ENCODE measurements at places on chromosomes 4 and X. TPM values are rescaled to one million over a fixed set of nuclear protein-coding genes. Genes with fewer than 3 reads are reported as not detected.
A peak's percentile ranks its signal among the peaks of the same experiment; 100 is the strongest.

TIMM17B gene
- total RNA-seq = 127 TPM

CLDN34 gene
- total RNA-seq = not detected

CFAP99 gene
- not detected for total RNA-seq

MAGEA9B gene
- not detected for total RNA-seq

RASSF6 gene
- total RNA-seq = not detected

C1QTNF7 gene
- not detected for total RNA-seq

OCIAD1 gene
- total RNA-seq = 108 TPM

HMX1 gene
- total RNA-seq = not detected

DNA sequence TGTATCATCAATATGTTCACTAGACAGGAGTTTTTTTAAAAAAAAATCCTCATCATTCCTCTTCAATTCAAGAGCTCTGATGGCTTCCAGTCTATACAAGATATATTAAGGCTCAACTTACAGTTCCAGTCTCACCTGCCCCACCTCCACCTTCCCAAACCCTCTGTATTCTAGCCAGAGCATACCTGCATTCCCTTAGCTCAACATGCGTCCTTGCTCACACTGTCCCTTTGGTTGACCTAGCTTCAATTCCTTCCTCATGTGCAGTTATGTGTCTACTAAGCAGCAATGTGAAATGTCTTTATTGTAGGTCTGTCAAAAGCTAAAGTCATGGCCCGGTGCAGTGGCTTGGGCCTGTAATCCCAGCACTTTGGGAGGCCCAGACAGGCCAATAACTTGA lies 10.8 kb downstream of the DHX15 start:
- peaks cover 7% of the 10 kb centered on the region for H3K4me1 ChIP-seq
- no peak overlapping the region for H3K27ac ChIP-seq
- H3K27me3 ChIP-seq = no peaks in the 10 kb centered on the region
- no peak for DNase-seq

GRCh38 chr4:176565049-176565448 lies 227.7 kb downstream of the VEGFC start:
- no peaks in the 10 kb centered on the region for H3K4me1 ChIP-seq
- H3K27me3 ChIP-seq = no peaks in the 10 kb centered on the region
- no peak overlapping the region for H3K4me3 ChIP-seq
- H3K27ac ChIP-seq = no peak overlapping the region

GRCh38 chrX:55356609-55357008 lies 91.9 kb upstream of the PAGE3 start:
- no peak overlapping the region for H3K27ac ChIP-seq
- H3K27me3 ChIP-seq = no peaks in the 10 kb centered on the region
- DNase-seq = no peak
- H3K36me3 ChIP-seq = no peaks in the 10 kb centered on the region

- H3K27me3 ChIP-seq = no peaks in the 10 kb centered on the region
- no peaks in the 10 kb centered on the region for H3K36me3 ChIP-seq
- no peak overlapping the region for H3K4me3 ChIP-seq
- H3K27ac ChIP-seq = no peak overlapping the region
- DNase-seq = peak; percentile 51
- H3K4me1 ChIP-seq = no peaks in the 10 kb centered on the region
Measured at GRCh38 chr4:87657525-87657924, 7.4 kb downstream of the DMP1 start.

DNA sequence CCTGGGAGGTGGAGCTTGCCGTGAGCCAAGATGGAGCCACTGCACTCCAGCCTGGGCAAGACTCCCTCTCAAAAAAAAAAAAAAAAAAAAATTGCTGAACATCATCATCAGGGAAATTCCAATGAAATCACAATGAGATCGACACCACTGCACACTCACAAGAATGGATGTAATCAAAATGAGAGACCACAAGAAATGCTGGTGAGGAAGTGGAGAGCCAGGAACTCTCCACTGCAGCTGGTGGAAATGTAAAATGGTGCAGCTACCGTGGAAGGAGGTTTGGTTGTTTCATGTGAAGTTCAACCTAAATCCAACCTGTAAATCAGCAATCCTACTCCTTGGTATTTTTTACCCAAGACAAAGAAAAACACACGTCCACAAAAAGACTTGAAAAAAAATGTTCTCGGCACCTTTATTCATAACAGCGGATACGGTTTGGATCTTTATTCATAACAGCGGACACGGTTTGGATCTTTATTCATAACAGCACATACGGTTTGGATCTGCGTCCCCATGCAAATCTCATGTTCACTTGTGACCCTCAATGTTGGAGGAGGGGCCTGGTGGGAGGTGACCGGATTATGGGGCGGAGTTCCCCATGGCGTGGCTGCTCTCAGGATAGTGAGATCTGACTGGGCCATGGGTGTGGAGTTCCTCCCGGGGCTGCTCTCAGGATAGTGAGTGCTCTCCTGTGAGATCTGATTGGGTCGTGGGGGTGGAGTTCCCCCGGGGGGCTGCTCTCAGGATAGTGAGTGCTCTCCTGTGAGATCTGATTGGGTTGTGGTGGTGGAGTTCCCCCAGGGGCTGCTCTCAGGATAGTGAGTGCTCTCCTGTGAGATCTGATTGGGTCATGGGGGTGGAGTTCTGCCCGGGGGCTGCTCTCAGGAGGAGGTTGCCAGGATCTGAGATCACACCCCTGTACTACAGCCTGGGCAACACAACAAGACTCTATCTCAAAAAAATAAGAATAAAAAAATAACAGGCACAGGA lies 7.7 kb downstream of the GAK start:
- no peaks in the 10 kb centered on the region for H3K36me3 ChIP-seq
- no peaks in the 10 kb centered on the region for H3K27me3 ChIP-seq
- H3K27ac ChIP-seq = peak overlapping the region; percentile 36
- H3K4me1 ChIP-seq = peaks cover 5% of the 10 kb centered on the region

DNA sequence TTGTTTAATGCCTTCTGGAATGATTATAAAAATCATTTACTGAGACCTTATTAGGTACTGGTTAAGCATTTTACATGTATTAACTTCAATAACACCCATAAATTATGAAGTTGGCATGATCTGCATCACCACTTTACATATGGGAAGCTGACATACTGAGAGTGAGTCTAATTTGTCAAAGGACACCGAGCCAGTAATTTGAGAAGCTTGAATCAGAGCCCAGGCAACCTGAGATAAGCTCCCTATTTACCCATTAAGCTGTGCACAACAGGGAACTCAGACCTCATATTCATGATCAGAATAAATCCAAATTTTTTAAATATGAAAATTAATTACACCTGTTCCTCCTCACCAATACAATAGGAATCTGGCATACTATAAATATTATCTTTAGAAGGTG lies 247.9 kb upstream of the EPHA5 start:
- H3K4me3 ChIP-seq = no peak overlapping the region
- no peaks in the 10 kb centered on the region for H3K4me1 ChIP-seq
- no peak overlapping the region for H3K27ac ChIP-seq
- H3K27me3 ChIP-seq = no peaks in the 10 kb centered on the region
- peak; percentile 5 for DNase-seq

DNA sequence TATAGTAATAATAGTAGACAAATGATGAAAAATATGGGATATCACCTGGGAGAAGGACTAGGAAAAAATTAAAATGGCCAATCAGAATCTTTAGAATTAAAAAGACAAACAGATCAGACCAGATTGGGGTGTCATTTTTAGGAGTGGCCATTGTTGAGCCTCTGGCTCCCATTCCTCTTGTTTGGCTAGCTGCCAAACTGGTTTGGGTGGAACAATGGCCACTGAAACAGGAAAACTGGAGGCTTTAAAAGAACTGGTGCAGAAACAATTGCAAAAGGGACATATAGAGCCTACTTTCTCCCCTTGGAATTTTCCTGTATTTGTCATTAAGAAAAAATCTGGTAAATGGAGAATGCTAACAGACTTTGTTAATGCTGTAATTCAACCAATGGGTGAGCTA lies 294.8 kb upstream of the DKK2 start:
- H3K4me1 ChIP-seq = no peaks in the 10 kb centered on the region
- no peak for DNase-seq
- H3K36me3 ChIP-seq = no peaks in the 10 kb centered on the region
- H3K4me3 ChIP-seq = no peak overlapping the region
- no peak overlapping the region for H3K27ac ChIP-seq
- no peaks in the 10 kb centered on the region for H3K27me3 ChIP-seq

DNA sequence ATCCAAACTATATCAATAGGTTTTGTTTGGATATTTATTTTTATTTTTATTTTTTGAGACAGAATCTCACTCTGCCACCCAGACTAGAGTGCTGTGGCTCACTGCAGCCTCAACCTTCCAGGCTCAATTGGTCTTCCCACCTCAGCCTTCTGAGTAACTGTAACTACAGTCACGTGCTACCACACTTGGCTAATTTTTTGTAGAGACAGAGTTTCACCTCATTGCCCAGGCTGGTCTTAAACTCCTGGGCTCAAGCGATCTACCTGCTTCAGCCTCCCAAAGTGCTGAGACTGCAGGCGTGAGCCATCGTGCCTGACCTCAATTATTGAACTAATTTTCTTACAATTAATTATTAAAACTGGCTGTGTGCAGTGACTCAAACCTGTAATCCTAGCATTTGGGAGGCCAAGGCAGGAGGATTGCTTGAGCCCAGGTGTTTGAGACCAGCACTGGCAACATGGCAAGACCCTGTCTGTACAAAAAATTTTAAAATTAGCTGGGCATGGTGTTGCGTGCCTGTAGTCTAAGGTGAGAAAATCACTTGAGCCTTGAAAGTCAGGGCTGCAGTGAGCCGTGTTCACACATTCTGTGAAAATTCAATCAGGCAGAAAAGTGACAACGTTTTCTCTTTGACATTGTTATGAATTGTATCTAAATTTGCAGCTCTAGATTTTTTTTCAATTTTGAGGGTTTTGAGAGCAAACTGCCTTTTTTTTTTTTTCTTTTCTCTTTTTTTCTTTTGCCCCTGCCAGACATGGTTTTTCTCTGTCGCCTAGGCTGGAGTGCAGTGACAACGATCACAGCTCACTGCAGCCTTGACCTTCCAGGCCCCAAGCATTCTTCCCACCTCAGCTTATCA lies 66.0 kb downstream of the UBE2K start:
- H3K27me3 ChIP-seq = no peaks in the 10 kb centered on the region
- H3K27ac ChIP-seq = peak overlapping the region; percentile 48
- H3K4me3 ChIP-seq = no peak overlapping the region
- H3K36me3 ChIP-seq = peaks cover 20% of the 10 kb centered on the region
- no peak for DNase-seq

DNA sequence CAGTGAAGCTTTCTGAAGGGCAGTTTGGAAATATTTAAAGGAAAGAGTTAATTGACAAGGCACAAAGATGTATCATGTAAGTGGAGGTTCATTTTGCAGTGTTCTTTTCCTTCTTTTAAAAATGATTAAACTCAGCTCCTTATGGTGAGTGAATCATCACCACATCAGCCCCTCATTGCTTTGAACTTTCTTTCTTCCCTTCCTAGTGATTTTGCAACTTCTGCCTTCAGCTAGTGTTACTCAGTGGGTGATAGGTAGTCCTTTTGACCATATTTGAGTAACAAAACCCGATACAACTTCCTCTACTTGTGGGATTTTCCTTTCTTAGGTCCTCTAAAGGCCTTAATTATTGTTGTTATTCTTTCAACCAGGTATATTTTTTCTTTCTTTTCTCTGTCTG lies 8.2 kb downstream of the ZCCHC4 start:
- no peaks in the 10 kb centered on the region for H3K4me1 ChIP-seq
- no peaks in the 10 kb centered on the region for H3K27me3 ChIP-seq
- H3K36me3 ChIP-seq = peaks cover 6% of the 10 kb centered on the region
- no peak overlapping the region for H3K4me3 ChIP-seq

GRCh38 chr4:66034262-66034661 lies 364.0 kb upstream of the EPHA5 start:
- no peak overlapping the region for H3K27ac ChIP-seq
- DNase-seq = no peak
- no peaks in the 10 kb centered on the region for H3K36me3 ChIP-seq
- H3K4me3 ChIP-seq = no peak overlapping the region
- H3K27me3 ChIP-seq = no peaks in the 10 kb centered on the region

DNA sequence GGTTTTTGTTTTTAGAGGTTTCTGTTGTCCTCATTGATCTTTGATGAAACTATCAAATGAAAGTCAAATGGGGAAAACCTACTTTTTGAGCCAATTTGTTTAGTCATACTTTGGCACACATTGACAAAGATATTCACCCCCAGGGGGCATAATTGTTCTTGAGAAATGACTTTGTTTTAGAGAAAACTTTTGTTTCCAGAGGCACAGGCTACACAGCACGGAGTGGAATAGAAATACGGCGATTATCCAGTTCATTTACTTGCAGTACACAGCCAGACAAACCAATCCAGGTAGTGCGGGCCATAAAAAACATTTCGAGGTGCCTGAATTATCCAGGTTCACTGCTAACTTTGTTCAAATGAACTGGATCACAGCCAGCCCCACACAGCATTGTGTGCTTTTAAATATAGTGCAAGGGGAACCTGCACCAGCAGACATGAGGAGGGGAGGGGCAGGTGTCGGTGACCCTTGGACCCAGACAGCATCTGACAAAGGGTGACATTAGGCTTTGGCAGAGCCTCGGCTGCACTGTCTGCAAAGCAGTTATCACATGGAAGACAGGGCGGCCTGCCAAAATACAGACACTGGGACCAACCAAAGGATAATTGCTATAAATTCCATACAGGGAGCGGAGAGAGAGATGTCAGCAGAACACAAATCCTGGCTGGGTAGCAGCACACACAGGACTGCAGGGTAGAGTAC lies 179.6 kb upstream of the NOCT start:
- H3K27ac ChIP-seq = peak overlapping the region; percentile 34
- H3K36me3 ChIP-seq = no peaks in the 10 kb centered on the region
- no peaks in the 10 kb centered on the region for H3K27me3 ChIP-seq
- peak; percentile 31 for DNase-seq
- H3K4me3 ChIP-seq = no peak overlapping the region

DNA sequence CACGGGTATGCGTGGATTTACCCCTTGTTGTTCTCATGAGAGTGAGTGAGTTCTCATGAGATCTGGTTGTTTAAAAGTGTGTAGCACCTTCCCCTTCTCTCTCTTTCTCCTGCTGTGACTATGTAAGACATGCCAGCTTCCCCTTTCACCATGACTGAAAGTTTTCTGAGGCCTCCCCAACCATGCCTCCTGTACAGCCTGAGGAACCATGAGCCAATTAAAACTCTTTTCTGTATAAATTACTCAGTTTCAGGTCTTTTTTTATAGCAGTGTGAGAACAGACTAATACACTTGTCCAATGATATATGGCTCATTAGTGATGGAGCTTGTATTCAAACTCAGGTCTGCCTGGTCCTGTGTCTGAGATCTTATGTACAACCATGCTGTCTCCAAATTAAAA lies 28.5 kb upstream of the RTL3 start:
- no peaks in the 10 kb centered on the region for H3K27me3 ChIP-seq
- no peak overlapping the region for H3K27ac ChIP-seq
- H3K4me3 ChIP-seq = no peak overlapping the region
- no peaks in the 10 kb centered on the region for H3K36me3 ChIP-seq

DNA sequence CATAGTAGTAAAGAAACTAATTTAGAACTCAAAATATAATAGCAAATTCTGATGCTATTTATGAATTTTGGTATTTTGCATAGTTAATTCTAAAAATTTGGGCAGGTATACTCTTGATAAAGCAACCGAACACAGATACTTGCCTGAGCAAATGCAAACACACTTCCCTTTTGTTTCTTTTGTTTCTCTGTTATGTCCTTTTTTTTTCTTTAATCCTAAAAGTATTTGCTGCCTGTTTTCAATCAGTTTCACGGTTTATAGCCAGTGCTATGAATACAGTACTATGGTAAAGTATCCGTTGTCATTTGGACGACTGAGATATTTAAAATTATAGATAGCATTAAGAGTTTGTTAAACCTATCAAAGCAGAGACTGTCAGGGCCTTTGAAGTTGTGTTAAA lies 84.3 kb upstream of the HPRT1 start:
- peaks cover 39% of the 10 kb centered on the region for H3K4me1 ChIP-seq
- peaks cover 16% of the 10 kb centered on the region for H3K36me3 ChIP-seq
- DNase-seq = no peak
